Renal pelvis (tissue), 12 donors: ENCODE measurements at places on chromosomes 2 and 18. TPM values are rescaled to one million over a fixed set of nuclear protein-coding genes. Genes with fewer than 3 reads are reported as not detected.

The ERFE gene
- 8.1 TPM for polyA plus RNA-seq

The SIX3 gene
- polyA plus RNA-seq: not detected

The TWIST2 gene
- polyA plus RNA-seq: 7.6 TPM

DNA sequence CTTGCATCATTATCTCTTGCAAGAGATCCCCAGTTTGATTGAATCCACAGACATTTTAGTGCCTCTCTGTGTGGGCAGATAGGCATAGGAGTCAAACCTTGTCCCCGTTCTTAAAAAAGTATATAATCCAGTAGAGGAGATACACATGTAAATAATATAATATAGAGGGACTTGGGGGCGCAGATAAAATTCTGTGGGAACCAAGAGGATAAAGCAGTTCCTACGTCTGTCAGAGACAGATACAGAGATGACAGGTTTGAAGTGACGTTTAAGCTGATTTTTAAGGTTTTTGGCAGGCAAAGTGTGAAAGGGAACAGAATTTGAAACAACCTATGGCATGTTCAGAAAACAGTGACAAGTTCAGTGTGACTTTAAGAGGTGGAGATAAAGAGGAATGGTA, 63.1 kb downstream of the CAB39 start:
- no peak for DNase-seq

- DNase-seq: no peak
Observed at GRCh38 chr2:99675130-99675661, 185.4 kb upstream of the REV1 start.

- no peak for DNase-seq
Observed at GRCh38 chr18:6672821-6673308, 56.7 kb upstream of the ARHGAP28 start.

DNA sequence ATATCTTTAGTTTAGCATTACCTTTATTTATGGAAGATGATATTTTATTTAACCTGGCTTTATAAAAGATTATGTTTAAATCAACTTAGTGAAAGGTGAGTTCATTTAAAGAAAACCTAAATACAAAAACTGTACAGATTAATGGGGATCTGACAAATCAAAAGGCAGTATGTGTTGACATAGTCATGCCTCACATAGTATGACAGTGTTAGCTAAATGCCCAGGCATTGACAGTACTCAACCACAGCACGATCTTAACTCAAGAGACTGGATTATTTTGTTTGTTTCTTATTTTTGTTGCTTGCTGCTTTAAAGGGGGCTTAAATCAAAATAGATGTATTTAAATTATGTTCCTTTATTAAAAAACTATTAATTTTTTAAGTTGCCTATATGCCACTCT, 7.8 kb downstream of the DOK6 start:
- no peak for DNase-seq

- peak; percentile 84 for DNase-seq
Observed at GRCh38 chr2:238240757-238241711, 1.2 kb upstream of the HES6 start.

GRCh38 chr2:33380001-33380609, 96.3 kb upstream of the RASGRP3 start:
- DNase-seq: no peak

GRCh38 chr18:23115683-23116096, 19.6 kb upstream of the CABLES1 start:
- DNase-seq: no peak

GRCh38 chr2:54646170-54646927, 77.1 kb upstream of the EML6 start:
- DNase-seq: no peak

GRCh38 chr2:10709290-10709939, 12.0 kb upstream of the ATP6V1C2 start:
- DNase-seq: no peak

DNA sequence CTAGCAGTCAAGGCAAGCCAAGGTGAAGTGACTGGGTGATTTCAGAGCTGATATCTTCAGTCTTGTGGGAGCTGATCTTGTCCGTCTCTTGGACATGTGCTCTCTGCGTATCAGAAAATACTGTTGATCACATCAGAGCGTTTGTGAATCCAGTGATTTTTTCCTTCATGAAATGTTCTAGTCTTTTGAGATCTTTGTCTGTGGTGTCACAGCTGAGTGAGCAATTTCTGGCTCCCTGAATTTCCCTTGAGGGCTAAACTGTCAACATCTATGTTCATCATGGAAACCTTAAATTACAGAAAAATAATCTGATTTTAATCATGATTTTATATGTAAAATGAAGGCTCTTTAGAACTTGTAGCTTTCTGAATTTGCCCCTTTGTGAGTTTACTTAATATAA, 432.0 kb downstream of the CCDC85A start:
- no peak for DNase-seq
